Activated CD4-positive, alpha-beta T cell treated with anti-CD3 and anti-CD28 coated beads, Interleukin-2, amount 50 U/mL, for 24 hours (primary cell): ENCODE measurements at places on chromosomes 12 and 14.

GRCh38 chr14:21523203-21523602 is 2.9 kb downstream of the SALL2 start:
- no peak for DNase-seq

DNA sequence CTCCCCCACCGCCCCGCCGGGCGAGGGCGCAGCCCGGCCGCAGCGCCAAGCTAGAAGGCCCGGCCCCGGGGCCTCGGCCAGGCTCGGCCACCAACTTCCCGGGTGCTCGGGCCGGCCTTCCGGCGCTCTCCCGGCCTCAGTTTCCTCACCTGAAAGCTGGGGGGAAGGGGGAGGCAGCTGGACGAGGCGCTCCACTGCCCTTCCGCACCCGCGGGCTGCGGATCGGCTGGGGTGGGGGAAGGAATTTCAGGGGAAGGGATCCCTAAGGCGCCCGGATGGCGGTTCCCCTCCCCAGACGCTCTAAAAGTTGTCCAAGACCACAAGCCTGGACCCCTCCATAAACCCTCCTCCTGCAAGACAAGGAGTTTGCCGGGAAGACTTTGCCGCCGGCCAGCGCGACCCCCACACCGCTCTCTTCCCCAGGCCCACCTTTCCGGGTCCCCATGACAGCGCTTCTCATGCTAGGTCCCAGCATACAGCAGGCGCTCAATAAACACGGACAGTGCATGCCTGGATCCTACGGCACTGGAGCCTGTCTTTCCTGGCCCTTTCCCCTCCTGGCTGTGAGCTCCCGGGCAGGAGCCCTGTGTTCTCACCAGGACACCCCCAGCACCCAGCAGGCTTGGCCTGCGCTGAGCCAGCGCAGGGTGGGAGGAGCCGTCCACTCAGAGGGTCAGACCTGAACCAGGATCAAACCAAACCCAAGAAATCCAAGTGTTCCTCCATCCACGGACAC is 18.1 kb downstream of the BEGAIN start:
- no peak for DNase-seq

DNA sequence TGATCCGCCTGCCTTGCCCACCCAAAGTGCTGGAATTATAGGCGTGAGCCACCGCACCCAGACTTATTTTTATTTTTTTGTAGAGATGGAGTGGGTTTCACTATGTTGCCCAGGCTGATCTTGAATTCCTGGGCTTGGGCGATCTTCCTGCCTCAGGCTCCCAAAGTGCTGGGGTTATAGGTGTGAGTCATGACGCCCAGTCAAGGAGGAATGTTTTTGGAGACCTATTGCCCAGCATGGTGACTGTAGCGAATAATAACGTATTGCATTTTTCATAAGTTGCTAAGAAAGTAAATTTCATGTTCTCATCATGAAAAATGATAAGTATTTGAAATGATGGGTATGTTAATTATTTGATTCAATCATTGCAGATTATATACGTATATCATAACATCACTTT is 46.5 kb downstream of the TEAD4 start:
- DNase-seq = no peak

GRCh38 chr12:19945559-19946435 is 422.5 kb upstream of the PDE3A start:
- no peak for DNase-seq

- DNase-seq = no peak
Measured at GRCh38 chr12:2076728-2077127, 23.9 kb downstream of the CACNA1C start.

DNA sequence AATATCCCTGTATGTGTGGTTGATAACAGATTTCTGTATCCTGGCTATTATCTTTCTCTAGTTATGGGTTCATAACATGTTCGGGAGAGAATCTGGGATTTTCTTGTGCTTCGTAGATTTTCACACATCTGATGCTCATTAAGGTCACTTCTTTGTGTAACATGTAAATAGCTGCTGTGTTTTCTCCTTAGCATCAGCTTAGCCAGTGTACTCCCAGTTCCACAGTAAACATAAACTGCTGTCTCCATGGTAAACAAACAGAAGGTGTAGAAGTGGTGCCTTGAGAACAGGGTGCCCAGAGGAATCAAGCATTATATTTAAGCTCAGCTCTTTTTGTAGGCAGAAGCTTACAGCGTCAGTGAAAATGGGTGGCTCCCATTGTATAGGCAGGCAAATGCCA is 88.0 kb downstream of the ANO6 start:
- no peak for DNase-seq

DNA sequence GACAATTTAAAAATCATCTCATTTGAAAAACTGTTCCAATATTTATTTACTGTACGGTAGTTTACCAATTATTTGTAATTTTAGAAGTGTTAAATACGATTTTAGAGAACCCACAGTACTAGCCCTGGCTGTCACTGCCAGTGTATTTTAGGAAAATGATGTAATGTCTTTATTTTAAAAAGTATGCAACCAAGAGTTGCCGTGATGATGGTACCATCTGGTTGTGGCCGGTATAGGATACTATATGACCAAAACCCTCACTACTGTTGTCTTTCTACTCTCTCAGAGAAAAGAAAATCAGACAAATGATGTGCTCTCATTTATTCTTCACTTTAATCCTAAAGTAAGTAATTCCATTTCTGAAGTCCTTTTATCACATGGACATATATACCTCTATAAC is 395.0 kb downstream of the FOXG1 start:
- DNase-seq = no peak

GRCh38 chr14:77856941-77857340 is 57.0 kb downstream of the ADCK1 start:
- DNase-seq = no peak

GRCh38 chr12:74849801-74850200 is 312.2 kb downstream of the ATXN7L3B start:
- no peak for DNase-seq

GRCh38 chr12:80101126-80101525 is 1.8 kb downstream of the OTOGL start:
- no peak for DNase-seq

GRCh38 chr12:113700943-113701342 is 229.3 kb upstream of the LHX5 start:
- DNase-seq = no peak

- peak; percentile 70 for DNase-seq
Measured at GRCh38 chr12:11581179-11581755, 68.2 kb upstream of the ETV6 start.

GRCh38 chr12:38926501-38926900 is 21.1 kb upstream of the CPNE8 start:
- no peak for DNase-seq
